ENCODE measurements at places on chromosomes 5 and 9. TPM values are rescaled to one million over a fixed set of nuclear protein-coding genes. Genes with fewer than 3 reads are reported as not detected.

Gene CDH9
- not detected for total RNA-seq

Gene NR4A3
- total RNA-seq, result not detected

Gene BTNL9
- total RNA-seq, result not detected

Gene HACD4
- total RNA-seq, result 9.0 TPM

Gene TCERG1
- 39.2 TPM for total RNA-seq

Gene CCL21
- total RNA-seq, result not detected

Gene NIM1K
- total RNA-seq, result under 0.01 TPM

Gene NIPAL4
- under 0.01 TPM for total RNA-seq

Gene CER1
- not detected for total RNA-seq
